Iris pigment epithelial cell (primary cell): ENCODE measurements at places on chromosomes 6 and 20.
A peak's percentile ranks its signal among the peaks of the same experiment; 100 is the strongest.

DNA sequence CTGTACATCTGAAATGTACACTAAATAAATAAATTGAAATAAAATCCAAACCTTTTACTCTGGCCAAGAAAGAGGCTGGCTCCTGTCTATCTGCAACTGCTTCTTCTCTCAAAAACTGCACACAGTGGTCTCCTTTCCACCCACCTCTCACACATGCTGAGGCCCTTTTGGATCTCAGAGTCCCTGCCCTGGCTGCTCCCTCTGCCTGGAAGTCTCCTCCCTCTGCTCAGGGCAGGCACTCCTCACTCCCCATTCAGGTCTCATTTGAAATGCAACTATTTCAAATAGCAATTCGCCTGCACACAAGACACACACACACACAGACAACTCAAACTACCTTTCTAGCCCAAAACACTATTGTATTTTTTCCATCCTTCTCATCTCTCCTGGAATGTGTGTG lies 348.8 kb downstream of the PKHD1 start:
- DNase-seq: no peak

DNA sequence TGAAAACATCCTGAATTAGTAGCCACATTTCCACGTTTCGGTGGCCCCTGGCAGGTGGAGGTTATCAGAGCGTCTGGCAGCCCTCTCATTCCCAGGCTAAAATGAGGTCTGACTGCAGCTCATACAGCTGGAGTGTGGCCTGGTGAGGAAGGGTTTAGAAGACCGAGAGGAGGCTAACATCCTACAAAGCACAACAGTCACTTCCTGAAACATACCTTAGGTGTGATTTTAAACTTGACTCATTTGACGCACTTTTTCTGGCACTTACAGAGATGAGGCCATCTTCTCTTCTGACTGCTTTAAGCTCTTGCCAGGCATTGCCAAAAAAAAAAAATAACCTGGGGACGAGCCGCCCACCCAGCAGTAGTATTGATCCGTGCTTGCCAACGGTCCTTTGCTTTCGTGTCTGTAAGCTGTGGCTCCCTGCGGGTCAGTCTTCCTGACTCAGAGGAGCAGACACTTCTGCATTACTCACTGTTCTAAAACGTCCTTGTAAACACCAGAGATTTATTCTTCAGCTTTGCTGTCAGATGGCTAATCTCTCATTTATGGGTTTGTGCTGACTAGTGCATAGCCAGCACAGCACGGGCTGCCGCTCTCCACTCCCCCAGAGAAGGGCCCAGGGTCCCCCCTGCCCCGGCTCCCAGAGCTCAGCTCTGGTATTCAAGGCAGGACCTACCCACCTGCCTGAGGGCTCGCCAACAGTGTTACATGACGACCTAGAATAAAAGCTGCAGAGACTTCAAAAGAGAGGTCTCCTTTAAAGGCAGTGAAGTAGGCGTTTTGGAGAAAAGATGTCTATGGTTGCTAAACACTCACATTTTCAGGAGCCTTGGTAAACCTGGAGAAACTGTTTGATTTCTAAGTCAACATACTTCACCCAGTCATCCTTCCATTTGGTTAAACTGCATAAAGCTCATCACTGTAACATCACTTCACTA lies 78.5 kb upstream of the FRMD1 start:
- peak; percentile 88 for DNase-seq

- peak; percentile 51 for DNase-seq
Observed at GRCh38 chr6:3509336-3509735, 52.5 kb upstream of the SLC22A23 start.

DNA sequence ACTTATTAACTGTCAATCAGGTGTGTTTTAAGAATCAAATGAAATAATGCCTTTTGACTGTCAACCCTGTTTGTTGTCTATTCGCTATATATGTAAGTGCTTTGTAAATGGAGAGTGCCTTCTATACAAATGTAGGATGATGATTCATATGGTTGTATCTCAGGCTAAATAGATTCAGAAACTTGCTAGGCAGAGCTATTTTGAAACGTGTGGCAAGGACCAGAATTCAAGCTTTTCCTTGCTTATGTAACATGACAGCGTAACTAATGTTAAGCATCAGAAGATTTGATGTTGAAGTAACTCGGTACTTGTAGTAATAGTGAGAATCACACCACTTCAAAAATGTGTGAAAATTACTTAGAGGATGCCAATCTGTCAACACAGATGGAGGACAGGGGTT lies 3.4 kb downstream of the OGFRL1 start:
- DNase-seq: peak; percentile 61

GRCh38 chr20:21397341-21398108 lies at the start of gene NKX2-4:
Gene NKX2-4 (minus strand): TSS chr20:21397526. CDS start chr20:21397399, 127 bp downstream.
- DNase-seq: no peak

DNA sequence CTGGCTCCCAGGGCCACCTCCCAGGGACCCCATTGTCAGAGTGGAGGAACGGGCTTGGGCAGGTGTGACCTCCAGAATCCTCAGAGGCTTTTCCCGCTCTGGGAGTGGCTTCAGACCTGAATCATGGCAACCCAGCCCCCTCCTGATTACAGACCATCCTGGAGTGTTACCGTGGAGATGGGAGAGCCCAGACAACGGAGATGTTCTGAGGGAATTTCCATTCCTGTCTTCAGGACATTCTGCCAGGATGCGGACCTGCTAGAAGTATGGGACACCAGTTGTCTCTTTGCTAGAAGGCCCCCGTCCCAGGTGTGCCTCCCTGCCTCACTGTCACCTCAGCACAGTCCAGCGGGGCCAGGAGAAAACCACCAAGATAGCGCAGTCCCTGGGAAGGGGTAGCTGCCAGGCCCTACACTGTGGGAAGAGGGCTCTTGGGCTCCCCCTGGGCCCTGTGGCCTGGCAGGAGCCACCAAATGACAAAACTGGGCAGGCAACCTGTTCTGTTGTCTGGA lies 109.9 kb downstream of the PSMB1 start:
- DNase-seq: no peak

DNA sequence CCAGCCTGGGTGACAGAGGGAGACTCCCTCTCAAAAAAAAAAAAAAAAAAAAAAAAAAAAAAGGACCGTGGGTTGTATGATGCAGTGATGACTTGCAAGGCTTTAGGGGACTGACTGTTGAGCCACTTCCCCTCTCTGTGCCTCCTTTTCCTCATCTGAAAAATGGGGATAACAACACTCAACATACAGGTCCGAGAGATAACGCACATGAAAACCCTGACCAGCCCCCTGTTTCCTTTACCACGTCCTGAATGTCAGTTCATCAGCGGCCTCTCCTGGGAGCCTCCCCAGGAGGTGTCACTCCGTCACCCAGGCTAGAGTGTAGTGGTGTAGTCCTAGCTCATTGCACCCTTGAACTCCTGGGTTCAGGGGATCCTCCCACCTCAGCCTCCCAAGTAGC lies 3.9 kb downstream of the SLA2 start:
- DNase-seq: no peak

DNA sequence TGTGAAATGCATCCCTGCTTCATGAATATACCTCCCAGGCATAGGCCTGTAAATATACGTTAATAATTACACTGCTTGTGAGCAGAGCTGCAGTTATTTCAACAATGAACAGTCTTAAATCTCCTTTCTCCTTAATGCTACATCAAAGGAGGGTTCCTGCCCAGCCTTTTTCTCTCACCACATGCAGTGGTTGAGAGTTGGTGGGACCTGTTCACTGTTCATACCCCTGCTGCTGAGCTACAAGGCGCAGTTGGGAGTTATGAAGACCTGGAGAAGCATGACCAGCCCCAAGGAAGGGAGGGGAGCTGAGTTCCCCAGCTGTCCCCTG lies 111.9 kb upstream of the FOXQ1 start:
- DNase-seq: no peak

DNA sequence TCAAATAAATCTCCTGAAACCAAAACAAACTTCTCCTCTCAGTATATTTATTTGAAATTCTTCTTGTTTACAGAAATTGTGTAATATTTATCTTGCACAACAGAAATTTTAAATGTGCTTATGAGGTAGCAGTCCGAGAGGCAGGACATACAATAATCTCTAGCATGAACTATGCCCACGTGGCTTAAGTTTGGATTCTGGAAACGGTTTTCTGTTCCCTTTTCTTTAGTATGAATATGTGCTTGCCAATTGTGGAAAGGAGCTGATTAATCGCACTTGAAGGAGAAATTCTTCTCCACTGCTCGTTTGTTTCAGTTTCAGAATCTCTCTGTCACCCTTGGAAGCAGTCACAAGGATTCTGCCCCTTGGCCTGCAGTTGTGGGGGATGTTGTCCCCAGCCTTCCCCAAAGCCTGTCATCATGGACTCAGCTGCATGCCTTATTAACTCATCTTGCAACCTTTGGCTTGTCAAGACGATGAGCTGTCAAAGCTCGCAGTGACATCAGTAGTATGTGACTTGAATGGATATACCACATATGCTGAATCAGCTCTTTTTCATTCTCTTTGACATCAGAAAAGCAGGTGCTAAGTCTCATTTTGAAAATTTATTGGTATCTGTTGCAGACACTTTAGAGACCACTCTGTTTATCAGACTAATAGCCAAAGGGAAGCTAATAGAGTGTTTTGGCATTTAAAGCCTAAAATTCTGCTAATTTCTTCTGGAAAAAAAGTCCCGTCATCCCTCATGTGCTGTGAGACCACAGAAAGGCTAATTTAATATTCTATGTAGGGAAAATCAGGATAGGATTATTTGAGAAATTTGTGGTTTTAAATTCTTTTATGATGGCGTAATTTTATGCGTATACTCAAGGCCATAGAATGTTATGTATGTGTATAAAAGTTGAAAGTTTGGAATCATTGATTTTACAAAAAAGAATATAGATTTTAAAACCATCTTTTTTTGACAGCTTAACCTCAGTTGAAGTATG lies 186.8 kb downstream of the ARID1B start:
- peak; percentile 72 for DNase-seq
